Hematopoietic multipotent progenitor cell treated with erythropoietin and hydrocortisone succinate and interleukin-3 and kit ligand, for 6 days (in vitro differentiated cells): ENCODE measurements at places on chromosomes 2 and 18.
A peak's percentile ranks its signal among the peaks of the same experiment; 100 is the strongest.

- peak; percentile 29 for DNase-seq
These were observed 93.4 kb downstream of the IKZF2 start for GRCh38 chr2:213057977-213058376.

GRCh38 chr2:190959911-190960788, 53.8 kb downstream of the STAT1 start:
- no peak for DNase-seq

GRCh38 chr2:192655916-192656315, 461.2 kb upstream of the TMEFF2 start:
- no peak for DNase-seq

DNA sequence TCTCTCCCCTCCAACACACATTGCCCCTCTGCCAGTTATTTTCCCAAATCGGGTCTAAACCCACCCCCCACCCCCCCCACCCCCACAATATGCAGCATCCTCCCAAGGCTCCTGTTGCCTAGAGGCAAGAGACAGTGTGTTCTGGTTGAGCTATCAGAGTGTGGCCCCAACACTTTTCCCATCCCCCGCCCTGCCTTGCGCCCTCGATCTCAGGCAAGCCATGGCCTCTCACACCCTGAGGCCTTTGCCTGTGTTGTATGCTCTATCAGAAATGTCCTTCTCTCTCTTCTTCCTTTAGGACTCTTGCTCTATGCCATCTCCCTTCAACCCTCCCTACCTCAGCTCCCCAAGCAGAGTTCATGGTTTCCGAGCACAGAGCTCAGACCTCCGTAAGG, 9.5 kb upstream of the GRHL1 start:
- DNase-seq: no peak

DNA sequence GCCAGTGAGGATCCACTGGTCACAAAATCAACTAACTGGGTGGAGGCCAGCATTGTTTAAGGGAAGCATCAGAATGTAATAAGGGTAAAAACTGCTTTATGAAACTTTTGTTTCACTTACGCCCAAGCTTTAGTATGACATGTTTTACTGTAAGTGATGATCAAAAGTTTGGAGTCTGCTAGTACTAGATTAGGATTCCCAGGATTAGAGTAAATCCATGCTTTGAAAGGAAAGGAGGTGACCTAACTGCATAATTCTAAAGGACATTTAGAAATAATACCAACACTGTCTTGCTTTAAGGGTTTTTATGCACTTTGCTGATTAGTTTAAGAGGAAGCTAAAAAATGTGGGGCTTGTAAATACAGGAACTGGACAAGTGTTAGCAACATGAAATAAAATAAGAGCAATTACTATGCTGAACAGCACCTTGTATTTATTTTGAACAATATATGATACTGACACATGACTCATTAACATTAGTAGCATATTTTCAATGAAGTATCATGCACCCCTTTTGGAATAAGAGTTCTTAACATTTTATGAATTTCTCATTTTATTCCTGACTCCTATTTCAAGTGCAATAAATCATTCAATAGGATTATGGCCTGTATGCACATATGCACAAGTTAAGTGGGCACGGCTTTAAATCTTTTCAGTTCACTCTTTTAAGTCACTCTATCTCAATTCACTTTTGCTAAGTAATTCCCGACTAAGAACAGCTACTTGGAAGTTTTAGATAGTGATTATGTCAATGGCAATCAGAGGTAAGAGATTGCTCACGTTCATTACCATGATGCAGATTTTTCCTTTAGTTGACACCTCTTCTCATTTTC, 62.5 kb downstream of the STK39 start:
- peak; percentile 16 for DNase-seq

- no peak for DNase-seq
These were observed 596.4 kb upstream of the VRK2 start for GRCh38 chr2:57450170-57450569.

GRCh38 chr18:57754577-57755338, 48.4 kb downstream of the ATP8B1 start:
- DNase-seq: no peak

GRCh38 chr18:76750269-76750668, 72.1 kb upstream of the ZNF236 start:
- no peak for DNase-seq

GRCh38 chr2:200751786-200752185, 59.9 kb upstream of the BZW1 start:
- DNase-seq: no peak

DNA sequence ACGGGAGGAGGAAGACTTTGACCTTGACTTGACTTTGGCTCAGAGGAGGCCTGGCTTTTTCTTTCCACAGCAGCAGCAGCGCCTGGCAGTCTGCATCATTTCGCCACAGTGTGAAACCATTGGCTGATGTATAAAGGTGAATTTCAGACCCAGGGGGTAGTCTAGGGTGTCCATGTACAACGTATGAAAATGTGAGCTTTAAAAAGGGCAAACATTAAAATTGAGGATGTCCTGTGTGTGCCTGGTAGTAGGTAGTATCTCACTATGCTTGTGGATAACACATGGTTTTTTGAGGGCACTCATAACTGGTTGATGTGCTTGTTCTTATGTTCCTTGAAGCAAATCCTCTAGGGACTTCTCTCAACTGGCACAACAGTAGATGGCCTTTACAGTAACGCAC, 86.1 kb downstream of the LPIN1 start:
- no peak for DNase-seq

- DNase-seq: no peak
These were observed 9.2 kb downstream of the IRS1 start for GRCh38 chr2:226790431-226790830.
